NCI-H345 (cell line): ENCODE measurements at places on chromosomes 6 and 20.
A peak's percentile ranks its signal among the peaks of the same experiment; 100 is the strongest.

GRCh38 chr20:50646483-50646996, 44.8 kb downstream of the RIPOR3 start:
- no peak for DNase-seq

DNA sequence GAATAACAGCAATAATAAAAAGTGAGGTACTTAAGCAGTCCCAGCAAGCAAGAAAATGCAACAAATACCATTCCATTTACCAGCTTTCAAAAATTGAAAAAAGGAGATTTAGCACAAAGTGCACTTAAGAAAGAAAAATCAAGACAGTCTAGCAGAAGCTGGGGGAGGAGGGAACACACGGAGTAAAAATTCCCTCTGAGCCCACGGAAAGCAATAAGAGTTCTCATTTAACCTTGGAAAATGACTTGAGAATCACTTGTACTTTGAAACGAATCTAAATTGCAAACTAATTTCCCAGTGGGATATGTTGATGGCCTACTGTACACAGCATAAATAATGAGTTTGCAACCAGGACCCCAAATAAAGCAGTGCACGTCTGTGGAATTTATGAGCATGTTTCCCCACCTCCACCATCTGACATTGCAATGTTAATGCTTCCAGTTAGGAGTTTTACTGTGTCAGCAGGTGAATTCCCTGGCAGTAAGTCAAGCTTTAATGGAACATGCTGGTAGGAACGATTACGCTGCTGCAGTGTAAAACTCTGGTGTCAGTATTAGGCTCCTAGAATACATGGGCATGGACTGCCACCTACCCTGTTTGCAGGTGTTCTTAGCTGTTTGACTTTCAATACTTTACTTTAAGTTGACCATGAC, 386.8 kb downstream of the HDGFL1 start:
- DNase-seq, result peak; percentile 70

DNA sequence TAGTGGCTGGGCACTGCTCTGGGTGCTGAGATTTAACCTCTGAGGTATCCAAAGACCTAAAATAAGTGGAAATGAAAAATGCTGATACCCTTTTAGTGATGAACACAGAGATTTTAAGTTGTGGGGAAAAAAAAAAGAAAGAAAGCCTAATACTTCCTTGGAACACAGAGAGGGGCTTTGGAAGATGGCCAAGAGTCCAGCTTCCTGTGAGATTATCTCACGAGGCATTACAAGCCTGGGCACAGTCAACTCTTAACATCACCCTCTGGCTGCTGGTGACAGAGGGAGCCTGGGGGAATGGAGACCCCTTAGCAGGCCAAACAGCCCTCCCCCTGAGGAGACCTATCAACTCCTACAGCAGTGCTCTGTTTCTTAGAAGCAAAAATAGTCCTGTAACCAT, 19.7 kb downstream of the BTN2A1 start:
- DNase-seq, result no peak

GRCh38 chr6:81900616-81901015, 148.1 kb upstream of the TENT5A start:
- DNase-seq, result no peak

- no peak for DNase-seq
Measured at GRCh38 chr20:9218531-9218961, 149.7 kb downstream of the PLCB4 start.

DNA sequence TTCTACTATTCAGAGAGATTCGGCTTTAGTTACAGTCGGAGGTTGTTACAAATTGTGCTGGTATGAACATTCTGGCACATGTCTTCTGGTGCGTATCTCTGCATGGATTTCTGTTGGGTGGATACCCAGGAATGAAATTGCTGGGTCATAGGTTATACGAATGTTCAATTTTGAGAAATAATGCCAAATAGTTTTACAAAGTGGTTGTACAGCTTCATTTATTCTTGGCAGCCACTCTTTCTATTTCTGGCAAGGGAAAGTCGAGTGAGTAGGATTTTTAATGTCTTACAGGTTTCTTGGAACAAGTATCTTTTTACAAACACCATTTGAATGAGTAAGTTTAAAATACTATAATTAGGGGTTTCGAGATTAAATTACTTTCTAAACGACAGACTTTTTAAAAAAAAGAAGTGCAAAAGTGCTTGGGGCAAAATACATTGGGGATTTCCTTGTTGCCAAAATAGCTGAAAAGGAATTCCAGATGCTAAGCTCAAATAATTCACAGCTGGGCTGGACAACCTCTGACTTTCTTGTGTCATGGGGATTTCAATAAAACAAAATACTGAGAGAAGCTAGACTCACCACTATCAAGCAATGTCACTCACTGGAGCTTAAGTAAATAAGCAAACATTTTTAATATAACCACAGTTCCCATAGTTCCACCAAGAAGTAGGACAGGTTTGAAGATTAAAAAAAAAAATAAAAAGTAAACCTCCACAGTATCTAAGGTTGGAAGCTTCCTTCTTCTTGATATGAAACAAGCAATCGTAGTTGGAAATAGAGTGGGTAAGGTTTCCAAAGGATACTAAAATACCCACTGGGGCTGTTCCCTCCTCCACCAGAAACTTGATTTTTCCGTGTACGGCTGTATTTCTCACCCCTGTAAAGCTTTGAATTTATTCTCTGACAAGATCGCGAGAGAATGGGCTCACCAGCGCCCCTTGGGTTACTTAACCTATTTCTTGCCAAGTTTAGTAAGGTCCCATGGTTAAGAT, 21.6 kb upstream of the GFOD1 start:
- DNase-seq, result no peak

GRCh38 chr20:688809-689212, 13.2 kb upstream of the SCRT2 start:
- no peak for DNase-seq
